ENCODE measurements at places on chromosomes 4 and X.
A peak's percentile ranks its signal among the peaks of the same experiment; 100 is the strongest.

DNA sequence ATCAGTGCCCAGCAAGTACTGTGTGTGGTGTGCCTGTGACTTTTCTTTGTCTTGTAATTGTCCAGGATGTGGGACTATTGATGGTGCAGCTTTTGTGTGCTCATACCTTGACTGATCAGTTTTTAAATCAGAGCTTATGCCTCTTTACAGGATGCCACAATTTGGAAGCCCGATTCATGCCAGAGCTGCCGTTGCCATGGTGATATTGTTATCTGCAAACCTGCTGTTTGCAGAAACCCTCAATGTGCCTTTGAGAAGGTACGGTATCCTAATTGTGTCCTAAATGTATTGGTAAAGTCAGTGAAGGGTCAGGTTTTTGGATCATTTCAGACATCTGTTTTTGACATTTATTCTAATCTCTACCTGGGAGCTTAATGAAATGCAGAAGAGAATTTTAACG, 180.2 kb downstream of the FRAS1 start:
- DNase-seq, result no peak

DNA sequence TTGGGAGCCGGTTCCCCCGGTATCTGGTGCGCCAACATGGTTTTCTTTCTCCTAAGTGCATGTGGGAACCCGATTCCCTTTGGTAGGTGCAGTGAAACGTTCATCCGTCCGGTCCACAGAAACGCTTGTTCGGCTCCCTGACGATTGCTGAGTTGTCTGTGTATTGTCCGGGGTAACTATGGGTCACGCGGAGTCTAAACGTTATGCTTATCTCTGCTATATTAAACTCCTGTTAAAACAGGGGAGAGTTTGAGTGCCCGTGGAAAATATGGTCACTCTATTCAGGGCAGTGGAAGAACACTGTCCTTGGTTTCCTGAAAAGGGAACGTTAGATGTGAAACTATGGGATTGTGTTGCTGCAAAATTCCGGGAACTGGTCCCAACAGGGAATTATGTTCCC, 32.4 kb upstream of the MGST2 start:
- DNase-seq, result no peak

DNA sequence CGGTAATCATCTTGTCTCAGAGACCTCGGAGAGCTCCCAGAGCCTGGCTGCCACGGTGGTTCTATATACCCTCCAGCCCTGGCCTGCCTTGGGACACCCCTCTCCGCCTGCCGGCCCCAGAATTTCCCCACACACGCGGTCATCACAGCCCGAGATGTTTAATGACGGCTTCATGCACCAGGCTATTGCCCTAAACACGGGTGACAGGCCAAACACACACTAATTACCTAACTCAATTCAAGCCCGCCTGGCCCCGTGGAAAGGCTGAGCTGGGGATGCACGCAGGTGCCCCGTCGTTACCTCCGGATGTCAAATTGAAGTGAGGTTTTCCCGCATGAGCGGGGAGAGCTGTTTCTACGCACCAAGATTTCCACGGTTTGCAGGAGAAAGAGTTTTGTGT, 72.9 kb upstream of the PPP2R3B start:
- DNase-seq, result no peak

GRCh38 chr4:144518181-144518895, 127.6 kb upstream of the HHIP start:
- no peak for DNase-seq

GRCh38 chr4:183328832-183329231, 6.6 kb upstream of the CLDN24 start:
- no peak for DNase-seq

DNA sequence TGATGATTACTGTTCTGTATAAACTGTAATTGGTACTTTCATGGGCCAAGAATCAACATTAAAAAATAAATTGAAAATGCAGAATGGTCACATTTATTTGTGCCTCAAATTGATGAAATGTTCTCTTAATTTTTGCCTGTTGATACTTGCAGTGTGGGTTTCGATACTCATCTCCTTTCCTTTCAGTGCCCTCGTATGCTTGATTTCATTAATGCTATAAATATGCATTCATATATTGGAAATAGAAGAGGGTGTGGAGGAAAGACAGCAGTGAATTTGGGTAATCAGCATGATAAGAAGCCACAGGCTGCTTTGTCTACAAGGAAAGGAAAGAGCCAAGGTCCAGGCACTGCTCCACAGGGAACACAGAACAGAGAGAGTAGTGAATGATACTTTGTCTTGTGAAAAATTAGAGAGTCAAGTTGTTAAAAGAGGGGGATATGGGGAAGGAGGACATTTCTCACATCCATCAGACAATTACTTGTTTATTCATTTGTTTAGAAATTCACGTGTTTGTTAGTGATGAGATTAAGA, 1.0 kb upstream of the DDX60 start:
- DNase-seq, result no peak

- DNase-seq, result no peak
Observed at GRCh38 chrX:7261672-7262332, 113.8 kb upstream of the PUDP start.

GRCh38 chrX:136652822-136653723, 5.1 kb downstream of the CD40LG start:
- no peak for DNase-seq

- DNase-seq, result no peak
Observed at GRCh38 chr4:33054161-33054560, 2334.0 kb downstream of the PCDH7 start.

DNA sequence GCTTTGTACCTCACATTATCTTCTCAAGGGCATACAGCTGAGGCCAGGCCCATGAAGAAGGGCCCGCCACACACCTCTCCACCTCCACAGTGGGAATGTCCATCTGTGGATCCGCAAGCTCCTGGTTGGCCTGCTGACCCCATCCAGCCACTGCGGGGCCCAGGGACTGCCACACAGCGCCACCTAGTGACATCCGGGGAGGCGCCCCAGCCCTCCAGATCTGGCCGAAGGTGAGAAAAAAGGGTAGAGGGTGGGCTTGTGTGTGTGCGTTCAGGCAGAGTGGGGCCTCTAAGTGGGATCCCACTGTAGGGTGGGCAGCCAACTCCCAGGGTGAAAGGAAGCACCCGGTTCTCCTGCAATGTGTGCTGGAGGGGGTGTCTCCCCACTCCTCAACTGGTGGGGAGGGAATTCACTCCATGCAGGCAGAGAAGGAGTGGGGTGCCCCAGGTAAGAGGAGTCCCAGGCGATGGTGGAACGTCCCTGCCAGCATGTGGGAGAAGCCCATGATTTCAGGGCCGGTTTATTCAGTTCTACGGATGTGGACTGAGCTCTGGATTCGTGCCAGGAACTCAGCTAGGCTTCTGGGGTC, 117.3 kb downstream of the ENPP6 start:
- no peak for DNase-seq

- no peak for DNase-seq
Observed at GRCh38 chr4:142142366-142143054, 506.1 kb downstream of the IL15 start.

- no peak for DNase-seq
Observed at GRCh38 chr4:30854531-30854930, 134.4 kb downstream of the PCDH7 start.

GRCh38 chrX:155056877-155057792, 13.8 kb downstream of the CMC4 start:
- DNase-seq, result peak; percentile 11

- no peak for DNase-seq
Observed at GRCh38 chr4:1882850-1883271, 11.7 kb downstream of the NSD2 start.
